Liver (tissue), 10 donors: ENCODE measurements at places on chromosomes 13 and 19. TPM values are rescaled to one million over a fixed set of nuclear protein-coding genes. Genes with fewer than 3 reads are reported as not detected.

GRCh38 chr19:728011-728410 is 19.3 kb downstream of the PALM start:
- H3K4me3 ChIP-seq = no peak overlapping the region
- H3K27me3 ChIP-seq = no peaks in the 10 kb centered on the region
- no peak for DNase-seq
- H3K27ac ChIP-seq = peak overlapping the region; percentile 69
- no peaks in the 10 kb centered on the region for H3K36me3 ChIP-seq

INTS6 gene
- 11.4 TPM for polyA plus RNA-seq

DNA sequence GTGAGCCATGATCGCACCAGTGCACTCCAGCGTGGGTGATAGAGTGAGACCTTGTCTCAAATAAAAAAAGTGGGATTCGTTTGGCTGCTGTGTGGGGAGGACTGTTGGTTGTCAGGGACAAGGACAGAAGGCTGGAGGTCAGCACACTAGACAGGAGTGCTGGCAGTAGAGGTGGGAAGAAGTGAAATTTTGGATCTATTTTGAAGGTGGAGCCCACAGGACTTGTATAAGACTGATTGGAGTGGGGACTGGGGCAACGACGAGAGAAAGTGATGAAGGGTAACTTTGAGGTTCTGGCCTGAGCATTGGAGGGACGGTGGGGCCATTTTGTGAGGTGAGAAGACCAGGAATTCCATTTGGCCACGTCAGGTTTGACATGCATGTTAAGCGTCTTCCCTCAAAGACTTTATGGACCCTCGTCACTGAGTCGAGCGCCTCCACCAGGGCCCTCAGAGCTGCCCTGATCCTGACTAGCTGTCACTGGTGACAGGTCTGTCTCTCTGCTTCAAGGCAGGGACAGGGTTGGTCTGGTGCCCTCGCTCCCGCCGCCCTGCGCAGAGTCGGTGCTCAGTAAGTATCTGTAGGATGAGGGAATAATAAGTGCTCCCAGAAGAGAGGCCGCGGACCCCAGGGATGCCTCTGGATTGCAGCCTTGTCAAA is 673 bp downstream of the CTU1 start:
- no peak for DNase-seq
- peaks cover 6% of the 10 kb centered on the region for H3K36me3 ChIP-seq
- H3K27ac ChIP-seq = peak overlapping the region; percentile 47
- no peaks in the 10 kb centered on the region for H3K27me3 ChIP-seq
- peak overlapping the region; percentile 75 for H3K4me3 ChIP-seq

DNA sequence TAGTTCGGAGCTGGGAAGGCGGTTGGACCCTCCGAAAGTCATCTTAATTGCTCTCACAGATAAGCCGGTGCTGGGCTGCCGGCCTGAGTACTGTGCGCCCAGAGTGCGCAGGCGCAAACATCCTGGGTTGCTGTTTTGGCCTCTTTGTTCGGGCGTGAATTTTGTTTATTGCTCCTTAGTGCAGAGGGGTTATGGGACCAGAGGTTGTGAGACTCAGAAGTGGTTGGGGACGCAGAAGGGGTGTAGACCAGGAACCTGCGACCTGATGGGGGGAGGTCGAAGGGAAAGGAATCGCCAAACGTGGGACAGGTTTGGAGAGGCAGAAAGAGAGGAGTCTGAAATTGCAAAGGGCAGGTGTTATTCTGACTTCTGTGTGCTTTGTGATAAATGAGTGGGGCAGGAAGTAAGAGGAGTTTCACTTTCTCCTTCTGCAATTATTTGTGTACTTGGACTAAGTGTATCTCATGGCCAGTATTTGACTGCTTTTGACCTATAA is 607 bp upstream of the ZNF566 start:
- peak overlapping the region; percentile 98 for H3K4me3 ChIP-seq
- H3K36me3 ChIP-seq = no peaks in the 10 kb centered on the region
- H3K27me3 ChIP-seq = no peaks in the 10 kb centered on the region
- H3K4me1 ChIP-seq = no peaks in the 10 kb centered on the region
- DNase-seq = no peak

GRCh38 chr13:25630329-25630900 is 258.6 kb downstream of the ATP8A2 start:
- no peak for DNase-seq
- no peaks in the 10 kb centered on the region for H3K4me1 ChIP-seq
- no peak overlapping the region for H3K27ac ChIP-seq
- H3K4me3 ChIP-seq = no peak overlapping the region
